AG09319 (cell line): ENCODE measurements at places on chromosomes 13 and 19.

DNA sequence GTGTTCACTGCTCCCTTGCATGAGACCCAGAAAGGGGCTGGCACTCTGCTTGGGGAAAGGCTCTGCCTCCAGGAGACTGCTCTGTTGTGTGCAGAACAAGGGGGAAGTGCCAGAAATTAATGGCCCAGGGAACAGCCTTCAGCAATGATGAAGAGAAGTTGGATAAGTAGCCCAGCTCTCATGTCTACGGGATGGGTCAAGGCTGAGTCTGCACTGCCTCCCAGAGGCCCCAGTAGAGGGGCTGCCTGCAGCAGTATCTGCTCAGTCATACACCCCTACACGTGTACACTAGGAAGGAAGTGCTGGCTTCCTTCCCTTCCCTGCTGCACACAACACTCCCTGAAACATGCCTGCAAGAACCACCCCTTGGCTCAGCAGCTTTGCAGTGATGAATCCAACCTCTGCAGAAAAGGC lies 54.6 kb upstream of the URI1 start:
- DNase-seq = no peak

DNA sequence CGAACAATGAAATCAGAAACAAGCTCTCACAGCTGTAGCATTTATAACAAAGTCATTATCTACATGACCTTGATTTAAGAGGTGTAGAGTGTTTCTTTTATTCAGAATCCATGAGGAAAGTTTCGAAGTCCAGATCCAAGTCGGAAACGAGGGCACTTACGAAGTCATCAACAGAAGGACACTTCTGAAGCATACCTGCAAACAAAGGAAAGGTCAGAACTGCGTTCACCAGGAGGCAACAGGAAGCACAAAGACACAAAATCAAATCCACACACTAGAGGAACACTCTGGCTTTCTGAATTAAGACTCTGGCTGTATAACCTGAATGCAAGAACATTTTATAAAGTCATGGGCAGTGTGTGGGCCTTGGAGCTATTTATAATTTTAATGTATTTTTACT lies 158.9 kb downstream of the MIPEP start:
- DNase-seq = no peak

GRCh38 chr13:99507986-99508385 lies 6.7 kb downstream of the TM9SF2 start:
- DNase-seq = no peak

DNA sequence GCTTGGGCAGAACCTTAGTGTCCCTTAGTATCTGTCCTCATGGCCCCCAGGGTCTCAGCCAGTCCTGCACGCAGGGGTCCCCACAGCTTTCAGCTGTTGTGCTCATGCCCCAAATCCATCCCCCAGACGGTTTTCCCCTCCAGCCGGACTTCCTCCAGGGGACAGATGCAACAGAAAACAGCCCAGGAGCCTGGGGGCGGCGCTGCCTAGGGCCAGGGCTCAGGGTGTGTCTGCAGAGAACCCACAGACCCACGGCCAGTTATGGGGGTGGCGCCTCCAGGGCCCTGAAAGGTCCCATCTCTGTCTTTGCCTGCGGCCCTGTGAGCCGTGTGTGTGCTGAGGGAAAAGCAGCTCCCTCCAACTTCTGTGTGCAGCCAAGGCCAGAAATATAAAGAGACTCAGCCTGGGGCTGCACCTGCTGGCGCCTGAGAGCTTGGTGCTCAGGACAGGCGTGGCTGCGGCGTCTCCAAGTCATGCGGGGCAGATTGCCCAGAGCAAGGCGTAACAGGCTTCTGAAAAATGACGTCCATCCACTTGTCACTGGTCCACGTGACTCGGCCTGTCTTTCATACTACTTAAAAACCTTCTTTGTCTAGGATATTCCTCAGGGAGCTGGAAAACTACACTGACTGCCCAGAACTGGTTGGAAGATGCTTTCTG lies 22.1 kb upstream of the F7 start:
- no peak for DNase-seq

- DNase-seq = no peak
Measured at GRCh38 chr19:31804668-31805067, 455.4 kb upstream of the TSHZ3 start.

GRCh38 chr13:19959141-19959830 lies 759 bp downstream of the ZMYM2 start:
- no peak for DNase-seq

DNA sequence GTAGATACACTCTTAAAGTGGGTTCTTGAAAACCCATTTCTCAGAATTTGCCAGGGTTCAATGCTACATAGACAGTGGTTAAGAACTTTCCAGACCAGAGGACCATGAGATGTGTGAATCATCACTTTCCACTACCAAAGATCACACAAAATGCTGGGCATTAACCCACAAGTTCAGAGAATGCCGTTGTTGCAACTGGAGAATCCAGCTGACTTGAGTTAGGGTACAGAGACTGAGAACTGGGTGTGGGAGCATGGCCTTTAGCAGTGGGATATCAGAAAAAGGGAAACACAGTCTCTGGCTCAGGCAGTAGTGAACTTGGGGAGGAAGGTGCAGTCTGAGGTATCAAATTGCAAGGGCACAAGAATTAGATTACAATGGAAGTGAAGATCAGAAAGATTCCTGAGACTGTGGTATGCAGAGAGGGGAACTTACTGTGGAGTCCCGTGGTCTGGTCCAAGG lies 51.5 kb upstream of the WDFY2 start:
- no peak for DNase-seq

- no peak for DNase-seq
Measured at GRCh38 chr13:59012731-59013130, 1151.0 kb downstream of the DIAPH3 start.

- no peak for DNase-seq
Measured at GRCh38 chr19:23101241-23101640, 15.6 kb upstream of the ZNF730 start.

- DNase-seq = no peak
Measured at GRCh38 chr13:114285166-114285808, 3.9 kb downstream of the UPF3A start.
